ENCODE measurements at places on chromosomes 3 and 15. TPM values are rescaled to one million over a fixed set of nuclear protein-coding genes. Genes with fewer than 3 reads are reported as not detected.

Gene LCTL
- total RNA-seq = not detected

Gene UROC1
- not detected for total RNA-seq

Gene CDHR4
- total RNA-seq = 0.37 TPM

- no peaks in the 10 kb centered on the region for H3K27me3 ChIP-seq
- no peak overlapping the region for H3K4me3 ChIP-seq
- no peak for DNase-seq
- H3K36me3 ChIP-seq = no peaks in the 10 kb centered on the region
- H3K27ac ChIP-seq = no peak overlapping the region
Observed at GRCh38 chr3:188589071-188589470, 435.1 kb downstream of the LPP start.

DNA sequence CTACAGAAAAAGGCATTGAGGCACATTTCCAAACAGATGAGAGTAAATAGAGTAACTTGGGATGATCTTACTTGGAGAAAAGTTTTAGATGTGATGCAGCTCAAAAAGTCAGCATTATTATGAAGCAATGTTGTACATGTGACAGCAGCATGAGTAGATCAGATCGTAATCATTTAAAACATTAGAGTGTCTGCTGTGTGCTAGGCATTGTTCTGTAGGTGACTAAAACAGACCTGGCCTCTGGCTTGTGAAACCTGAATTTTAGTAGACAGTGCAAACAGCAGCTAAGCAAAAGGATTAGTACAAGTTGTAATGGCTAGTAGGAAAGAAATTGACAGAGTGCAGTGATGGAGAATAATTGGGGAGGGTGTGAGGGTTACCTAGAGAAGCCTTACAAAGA, 15.1 kb downstream of the UBE2E1 start:
- no peak overlapping the region for H3K4me3 ChIP-seq
- peaks cover 26% of the 10 kb centered on the region for H3K36me3 ChIP-seq
- peaks cover 49% of the 10 kb centered on the region for H3K4me1 ChIP-seq
- DNase-seq = no peak
- H3K27ac ChIP-seq = no peak overlapping the region

DNA sequence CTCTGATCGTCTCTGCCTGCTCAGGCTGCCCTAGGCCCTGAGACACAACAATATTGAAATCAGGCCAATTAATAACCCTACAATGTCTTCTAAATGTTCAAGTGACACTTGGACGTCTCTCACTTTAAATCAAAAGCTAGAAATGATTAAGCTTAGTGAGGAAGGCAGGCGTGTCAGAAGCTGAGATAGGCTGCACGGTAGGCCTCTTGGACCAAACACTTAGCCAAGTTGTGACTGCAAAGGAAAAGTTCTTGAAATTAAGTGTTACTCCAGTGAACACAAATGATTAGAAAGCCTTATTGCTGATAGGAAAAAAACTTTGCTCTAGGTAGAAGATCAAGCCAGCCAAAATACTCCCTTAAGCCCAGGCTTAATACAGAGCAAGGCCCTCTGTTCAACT, 2.2 kb downstream of the HPS3 start:
- no peaks in the 10 kb centered on the region for H3K27me3 ChIP-seq
- DNase-seq = no peak
- peaks cover 43% of the 10 kb centered on the region for H3K4me1 ChIP-seq
- H3K36me3 ChIP-seq = peaks cover 8% of the 10 kb centered on the region

Data from activated naive CD8-positive, alpha-beta T cell treated with anti-CD3 and anti-CD28 coated beads for 36 hours (primary cell).